Fibroblast of skin of back (primary cell): ENCODE measurements at places on chromosomes 5 and 9.

- no peak for DNase-seq
Observed at GRCh38 chr9:23552876-23553601, 273.0 kb downstream of the ELAVL2 start.

DNA sequence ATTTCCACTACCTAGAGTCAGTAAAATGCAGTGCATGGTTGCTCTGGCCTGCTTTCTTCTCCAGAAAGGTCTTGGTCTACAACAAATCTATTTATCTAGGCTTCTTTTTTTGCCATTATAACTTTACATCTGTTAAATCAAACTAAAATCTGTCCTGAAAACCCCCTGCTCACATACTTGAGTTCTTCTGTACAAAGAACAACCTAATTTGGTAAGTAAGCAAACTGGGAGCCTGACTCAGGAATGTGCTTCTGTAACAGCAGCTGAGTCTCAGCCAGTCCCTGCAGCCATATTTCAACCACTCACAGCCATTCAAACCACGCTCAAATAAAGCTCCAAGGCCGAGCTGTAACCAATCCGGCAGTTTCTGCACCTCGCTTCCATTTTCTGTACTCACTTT, 95.8 kb downstream of the PLPP1 start:
- DNase-seq, result peak; percentile 85

- DNase-seq, result no peak
Observed at GRCh38 chr5:179224741-179225140, 120.5 kb downstream of the ADAMTS2 start.

- DNase-seq, result no peak
Observed at GRCh38 chr5:54523534-54523933, 6.0 kb downstream of the SNX18 start.

- peak; percentile 97 for DNase-seq
Observed at GRCh38 chr9:1458503-1458902, 408.3 kb downstream of the DMRT2 start.

GRCh38 chr5:20619591-20619990, 631.6 kb upstream of the CDH18 start:
- DNase-seq, result no peak

DNA sequence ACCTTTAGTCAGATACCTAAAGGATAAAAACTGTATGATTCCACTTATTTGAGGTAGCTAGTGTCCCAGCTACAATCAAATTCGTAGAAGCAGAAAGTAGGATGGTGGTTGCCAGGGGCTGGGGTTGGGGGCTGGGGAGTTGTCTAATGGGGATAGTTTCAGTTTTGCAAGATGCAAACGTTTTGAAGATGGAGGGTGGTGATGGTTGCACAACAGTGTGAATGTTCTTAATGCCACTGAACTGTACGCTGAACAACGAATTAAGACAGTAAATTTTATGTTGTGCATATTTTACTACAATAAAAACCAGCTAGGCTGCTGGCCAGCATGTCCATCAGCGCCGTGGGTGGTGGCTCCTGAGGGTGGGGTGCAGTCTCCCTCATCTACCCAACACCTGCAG, 137.8 kb downstream of the GADD45G start:
- no peak for DNase-seq

DNA sequence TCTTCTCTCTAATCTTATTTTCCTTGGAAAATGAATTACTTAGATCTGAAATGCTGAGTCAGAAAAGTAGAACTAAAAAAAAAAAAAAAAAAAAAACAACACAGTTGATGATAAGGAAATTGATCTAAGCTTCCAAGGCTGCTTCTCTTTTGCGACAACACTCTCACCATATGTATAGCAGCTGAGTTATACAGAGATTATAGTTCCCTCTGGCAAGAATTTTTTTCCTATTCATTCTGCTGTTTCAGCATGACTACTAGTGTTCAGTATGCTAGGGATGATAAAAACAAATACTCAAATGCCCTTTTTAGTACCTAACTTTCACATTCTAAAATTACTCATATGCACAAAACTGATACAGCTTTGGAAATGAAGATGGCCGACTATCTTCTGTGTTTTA, 267.3 kb downstream of the MLLT3 start:
- peak; percentile 93 for DNase-seq

DNA sequence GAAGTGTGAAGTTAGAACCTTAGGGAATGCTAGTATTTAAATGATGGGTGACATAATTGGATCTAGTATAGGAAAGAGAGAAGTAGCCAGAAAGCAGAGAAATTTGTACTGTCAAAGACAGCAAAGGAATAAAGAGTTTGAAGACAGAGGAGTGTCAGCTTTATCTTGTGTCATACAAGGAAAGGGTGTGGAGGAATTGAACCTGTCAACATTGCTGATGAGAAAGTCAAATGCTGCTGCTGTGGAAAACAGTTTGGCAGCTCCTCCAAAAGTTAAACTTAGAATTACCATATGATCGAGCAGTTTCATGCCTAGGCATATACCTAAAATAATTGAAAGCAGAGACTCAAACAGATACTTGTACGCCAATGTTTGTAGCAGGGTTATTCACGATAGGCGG, 63.7 kb downstream of the DENND4C start:
- DNase-seq, result no peak

DNA sequence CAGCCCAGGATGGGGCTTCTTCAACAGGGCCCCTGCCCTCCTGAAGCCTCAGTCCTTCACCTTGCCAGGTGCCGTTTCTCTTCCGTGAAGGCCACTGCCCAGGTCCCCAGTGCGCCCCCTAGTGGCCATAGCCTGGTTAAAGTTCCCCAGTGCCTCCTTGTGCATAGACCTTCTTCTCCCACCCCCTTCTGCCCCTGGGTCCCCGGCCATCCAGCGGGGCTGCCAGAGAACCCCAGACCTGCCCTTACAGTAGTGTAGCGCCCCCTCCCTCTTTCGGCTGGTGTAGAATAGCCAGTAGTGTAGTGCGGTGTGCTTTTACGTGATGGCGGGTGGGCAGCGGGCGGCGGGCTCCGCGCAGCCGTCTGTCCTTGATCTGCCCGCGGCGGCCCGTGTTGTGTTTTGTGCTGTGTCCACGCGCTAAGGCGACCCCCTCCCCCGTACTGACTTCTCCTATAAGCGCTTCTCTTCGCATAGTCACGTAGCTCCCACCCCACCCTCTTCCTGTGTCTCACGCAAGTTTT, 23.6 kb downstream of the PCDHGC5 start:
- DNase-seq, result peak; percentile 69

- no peak for DNase-seq
Observed at GRCh38 chr5:103402851-103403250, 144.3 kb downstream of the MACIR start.

DNA sequence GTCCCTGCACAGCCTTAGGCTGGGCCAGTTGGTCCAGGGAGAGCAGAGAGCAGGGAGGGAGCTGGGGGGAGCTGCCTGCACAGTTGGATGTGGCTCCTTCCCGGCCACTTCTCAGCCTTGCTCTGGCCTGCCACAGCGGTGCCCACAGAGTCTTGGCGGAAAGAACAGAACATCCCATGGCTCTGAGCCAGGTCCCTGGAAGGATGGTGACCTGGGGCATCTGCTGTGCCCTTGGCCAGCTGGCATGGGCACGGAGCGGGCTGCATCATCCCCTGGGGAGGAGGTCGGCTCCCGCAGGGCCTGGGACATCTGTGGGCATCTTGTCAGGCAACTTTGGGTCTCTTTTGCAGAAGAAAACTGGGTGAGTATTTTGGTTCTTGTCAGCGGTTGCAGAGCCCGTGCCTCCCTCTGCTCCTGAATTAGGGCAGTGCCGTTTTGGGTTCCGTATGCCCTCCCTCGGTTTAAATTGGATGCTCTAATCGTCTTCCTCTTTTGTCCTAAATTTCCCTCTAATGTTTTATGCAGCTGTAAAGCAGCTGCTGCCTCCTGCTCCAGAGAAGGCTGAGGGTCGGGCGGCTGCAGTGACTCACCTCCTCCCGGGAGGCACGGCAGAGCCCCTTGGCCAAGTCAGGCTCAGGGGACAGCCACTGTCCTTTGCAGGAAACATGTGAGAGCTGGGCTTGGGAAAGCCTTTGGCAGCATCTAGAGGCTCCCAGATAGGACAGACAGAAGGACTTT, 10.5 kb upstream of the NACC2 start:
- peak; percentile 65 for DNase-seq

- DNase-seq, result no peak
Observed at GRCh38 chr5:14025569-14026286, 81.2 kb upstream of the DNAH5 start.

DNA sequence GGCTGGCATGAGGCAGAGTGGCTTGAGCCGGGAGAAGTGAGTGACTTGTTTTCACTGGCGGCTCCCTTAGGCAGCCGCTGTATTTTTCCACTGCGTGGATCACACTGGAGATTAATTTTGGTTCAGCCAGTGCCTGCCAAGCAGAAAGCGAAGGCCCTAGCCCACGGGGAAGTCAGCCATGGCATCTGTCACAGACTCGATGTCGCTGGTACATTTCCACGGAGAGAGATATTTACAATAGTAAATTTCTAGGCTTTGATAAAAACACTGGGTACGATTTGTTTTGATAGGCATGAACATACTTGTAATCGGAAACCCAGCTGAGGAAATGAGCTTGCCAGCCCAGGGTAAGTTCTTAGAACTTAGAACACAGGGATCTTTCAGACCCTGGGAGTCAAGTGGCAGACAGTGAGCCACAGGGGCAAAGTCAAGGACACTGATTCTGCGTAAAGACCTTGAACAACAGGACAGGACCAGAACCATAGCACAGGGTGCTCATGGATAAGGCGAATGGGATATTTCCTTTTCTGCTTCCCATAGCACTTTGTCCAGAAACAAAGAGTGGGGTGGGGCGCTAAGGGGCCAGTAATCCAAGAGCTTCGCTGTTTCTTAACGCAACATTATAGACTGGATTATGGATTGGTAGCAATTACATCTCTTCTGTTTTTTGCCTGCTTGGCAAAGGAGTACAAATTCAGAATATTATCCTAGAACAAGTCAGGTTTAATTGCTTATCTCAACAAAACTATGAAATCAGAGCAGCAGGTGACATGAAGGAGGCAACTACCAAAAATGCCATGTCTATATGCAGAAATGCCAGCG, 4.5 kb downstream of the DUSP1 start:
- peak; percentile 76 for DNase-seq

DNA sequence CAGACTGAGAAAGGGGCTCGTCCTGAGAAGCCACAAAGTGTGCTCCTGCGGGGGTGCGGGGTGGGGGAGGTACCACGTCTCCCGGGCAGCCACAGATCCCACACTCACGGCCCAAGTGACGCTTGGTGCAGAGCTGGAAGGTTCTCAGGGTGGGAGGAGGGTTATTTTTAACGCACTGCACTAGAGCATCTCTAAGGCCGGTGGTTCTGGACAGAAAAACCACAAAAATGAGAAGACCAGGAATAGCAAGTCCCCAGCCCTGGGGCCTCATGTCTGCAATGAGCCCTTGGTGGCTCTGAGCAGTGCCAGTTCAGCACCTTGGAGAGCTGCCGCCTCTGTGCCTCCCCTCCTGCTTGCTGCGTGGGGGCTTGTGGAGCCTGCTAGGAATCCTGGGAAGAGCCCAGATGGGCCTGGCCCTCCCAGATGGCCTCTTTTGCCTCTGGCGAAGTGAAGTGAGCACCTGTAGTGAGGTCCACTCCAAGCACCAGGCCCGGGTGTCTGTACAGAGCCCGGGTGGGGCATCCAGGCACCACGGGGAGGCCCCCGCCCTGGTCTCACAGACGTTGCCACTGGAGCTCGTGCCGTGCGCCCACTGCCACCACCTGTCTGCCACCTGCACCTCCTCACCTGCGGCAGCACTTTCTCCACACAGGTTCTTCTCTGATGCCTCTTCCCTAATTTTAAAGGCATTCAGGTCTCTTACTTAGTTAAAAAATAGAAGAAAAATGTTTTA, 48.9 kb upstream of the CACNA1B start:
- DNase-seq, result peak; percentile 31

DNA sequence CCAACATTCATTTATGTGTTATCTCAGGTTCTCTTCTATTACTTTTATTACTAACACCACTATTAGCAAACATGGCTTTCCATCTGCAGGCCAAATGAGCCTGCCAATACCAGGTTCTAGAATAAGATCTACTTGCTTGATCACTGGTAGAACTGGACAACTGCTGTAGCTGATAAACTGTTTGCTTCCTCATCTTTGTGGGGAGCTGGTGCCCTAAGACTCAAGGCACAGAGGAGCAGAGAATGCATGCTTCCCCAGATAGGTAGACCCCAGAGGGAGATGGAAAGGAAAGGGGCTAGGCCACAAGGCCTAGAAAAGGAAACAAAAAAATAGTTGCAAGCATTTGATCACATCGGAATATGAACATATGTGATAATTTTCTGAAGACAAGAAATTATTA, 30.7 kb upstream of the AUH start:
- DNase-seq, result no peak

DNA sequence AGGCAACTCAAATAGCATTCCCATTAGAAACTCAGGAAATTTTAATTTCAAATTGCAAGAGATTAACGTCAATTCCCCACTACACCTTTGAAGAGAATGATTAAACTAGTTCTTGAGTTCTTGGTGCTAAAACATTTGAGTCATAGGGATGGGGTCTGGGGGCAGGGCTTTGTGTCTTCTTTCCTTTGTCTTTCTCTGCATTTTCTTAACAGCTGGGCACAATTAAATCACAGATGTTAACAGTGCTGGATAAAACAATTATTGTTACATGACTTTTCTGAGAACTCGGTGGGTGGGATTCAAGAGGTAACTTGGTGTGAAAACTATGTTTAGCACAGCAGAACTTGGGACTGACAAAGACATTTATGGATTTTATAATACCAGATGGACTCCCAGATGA, 351.9 kb upstream of the TNC start:
- DNase-seq, result peak; percentile 7

GRCh38 chr9:123923377-123923776, 6.5 kb downstream of the DENND1A start:
- DNase-seq, result no peak

DNA sequence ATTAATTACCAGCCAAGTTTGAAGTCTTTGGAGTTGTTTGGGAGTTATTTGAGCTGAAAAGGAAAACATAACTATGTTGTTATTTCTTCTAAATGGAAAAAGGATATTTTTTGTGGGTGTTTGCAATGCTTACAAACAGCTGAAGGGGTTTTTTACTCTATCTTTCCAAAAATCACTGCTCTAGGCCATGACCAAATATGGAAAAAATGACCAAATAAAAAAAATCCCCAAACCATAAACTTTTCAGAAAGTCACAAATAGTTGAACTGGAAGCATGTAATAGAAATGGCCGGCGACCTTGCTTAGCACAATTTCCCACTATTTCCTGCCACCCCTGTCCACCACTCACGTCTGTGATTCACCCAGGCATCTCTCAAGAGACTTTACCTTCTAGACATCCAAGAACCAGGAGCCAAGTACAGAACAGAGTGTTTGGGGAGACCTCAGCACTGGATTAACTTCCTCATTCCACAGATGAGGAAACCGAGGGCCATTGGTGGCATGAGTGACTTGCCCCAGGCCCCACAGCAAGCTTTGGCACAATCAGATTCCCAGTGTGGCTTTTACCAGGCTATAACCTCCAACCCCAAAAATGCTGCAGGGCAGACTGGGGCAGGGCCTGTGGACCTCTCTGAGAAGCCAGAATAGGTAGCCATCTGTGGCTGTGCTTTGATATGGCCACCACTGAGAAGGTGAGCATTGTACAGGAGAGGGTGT, 84.5 kb downstream of the NRG2 start:
- DNase-seq, result no peak
